ENCODE measurements at places on chromosomes 7 and 10.

- DNase-seq: no peak
Measured at GRCh38 chr7:17289074-17289645, 9.3 kb upstream of the AHR start.

GRCh38 chr10:1059902-1060301, 3.7 kb downstream of the WDR37 start:
- no peak for DNase-seq

- no peak for DNase-seq
Measured at GRCh38 chr7:30526163-30526562, 21.5 kb upstream of the GGCT start.

DNA sequence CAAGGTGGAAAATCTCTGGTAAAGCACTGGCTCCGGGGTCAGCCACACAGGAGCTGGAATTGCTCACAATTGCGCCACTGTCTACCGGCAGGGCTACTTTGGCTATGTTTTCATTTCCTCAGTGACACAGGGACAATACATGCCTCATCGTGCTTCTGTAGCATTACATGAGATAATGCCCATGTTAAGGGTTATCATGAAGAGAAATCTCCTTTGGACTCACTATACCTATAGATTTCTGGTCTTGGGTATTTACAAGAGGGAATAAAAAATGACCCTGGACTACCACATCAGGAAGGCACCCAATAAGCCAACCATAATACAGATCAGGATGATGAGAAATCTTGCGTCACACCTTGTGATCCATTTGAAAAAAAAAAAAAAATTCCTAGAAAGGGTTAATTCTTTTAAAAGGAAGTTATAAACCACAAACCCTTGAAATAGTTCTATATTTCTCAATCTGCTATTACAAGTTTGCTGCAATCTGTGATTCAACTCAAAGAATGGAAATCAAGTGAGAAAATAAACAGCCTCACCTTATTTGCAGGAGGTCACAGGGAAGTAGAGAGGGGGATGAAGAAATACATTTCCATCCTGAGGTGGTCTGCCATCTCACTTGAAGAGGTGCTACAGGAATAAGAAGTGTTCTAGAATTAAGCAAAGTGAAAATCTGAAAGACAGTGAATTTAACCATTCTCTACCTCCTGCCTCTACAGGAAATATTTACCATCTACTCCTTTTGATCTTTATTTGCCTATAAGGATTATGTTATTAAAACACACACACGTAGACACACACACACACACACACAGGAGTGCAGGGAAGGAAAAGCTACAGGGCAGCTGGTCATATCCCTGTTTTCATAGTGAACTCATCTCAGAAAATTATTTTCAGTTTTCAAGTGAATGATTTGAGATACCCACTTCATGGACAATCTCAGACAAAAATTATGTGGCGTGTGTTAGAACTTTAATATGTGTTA, 231.3 kb upstream of the CELF2 start:
- no peak for DNase-seq

DNA sequence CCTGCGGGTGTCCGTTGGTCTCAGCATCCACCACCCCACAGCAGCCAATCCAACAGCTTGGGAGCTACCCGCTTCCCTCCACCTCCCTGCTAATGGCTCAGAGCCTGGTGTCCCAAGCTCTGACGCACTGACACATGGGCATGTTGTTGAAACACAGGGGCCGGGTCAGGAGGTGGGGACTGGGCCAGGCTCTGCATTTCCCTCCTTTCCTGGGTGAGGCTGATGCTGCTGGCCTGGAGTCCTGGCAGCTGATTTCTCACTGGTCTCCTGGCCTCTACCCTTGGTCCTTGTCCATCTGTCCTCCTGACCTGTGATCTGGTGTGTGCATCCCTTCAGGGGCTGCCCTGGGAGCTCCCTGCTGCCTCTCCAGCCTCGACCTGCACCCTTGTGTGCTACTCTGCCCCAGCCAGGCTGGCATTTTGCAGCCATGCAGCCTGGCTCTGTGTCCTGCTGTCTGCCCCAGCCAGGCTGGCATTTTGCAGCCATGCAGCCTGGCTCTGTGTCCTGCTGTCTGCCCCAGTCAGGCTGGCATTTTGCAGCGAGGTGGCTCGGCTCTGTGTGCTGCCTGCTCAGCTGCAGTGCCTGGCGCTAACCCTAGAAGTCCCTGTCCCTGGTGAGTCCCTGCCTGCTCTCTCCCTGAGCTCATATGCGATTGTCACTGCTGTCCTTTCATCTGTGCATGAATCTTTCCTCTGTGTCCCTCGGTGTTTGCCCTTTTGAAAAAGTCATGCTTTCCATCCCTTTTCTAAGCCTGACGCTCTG, 14.0 kb downstream of the AMZ1 start:
- DNase-seq: no peak

DNA sequence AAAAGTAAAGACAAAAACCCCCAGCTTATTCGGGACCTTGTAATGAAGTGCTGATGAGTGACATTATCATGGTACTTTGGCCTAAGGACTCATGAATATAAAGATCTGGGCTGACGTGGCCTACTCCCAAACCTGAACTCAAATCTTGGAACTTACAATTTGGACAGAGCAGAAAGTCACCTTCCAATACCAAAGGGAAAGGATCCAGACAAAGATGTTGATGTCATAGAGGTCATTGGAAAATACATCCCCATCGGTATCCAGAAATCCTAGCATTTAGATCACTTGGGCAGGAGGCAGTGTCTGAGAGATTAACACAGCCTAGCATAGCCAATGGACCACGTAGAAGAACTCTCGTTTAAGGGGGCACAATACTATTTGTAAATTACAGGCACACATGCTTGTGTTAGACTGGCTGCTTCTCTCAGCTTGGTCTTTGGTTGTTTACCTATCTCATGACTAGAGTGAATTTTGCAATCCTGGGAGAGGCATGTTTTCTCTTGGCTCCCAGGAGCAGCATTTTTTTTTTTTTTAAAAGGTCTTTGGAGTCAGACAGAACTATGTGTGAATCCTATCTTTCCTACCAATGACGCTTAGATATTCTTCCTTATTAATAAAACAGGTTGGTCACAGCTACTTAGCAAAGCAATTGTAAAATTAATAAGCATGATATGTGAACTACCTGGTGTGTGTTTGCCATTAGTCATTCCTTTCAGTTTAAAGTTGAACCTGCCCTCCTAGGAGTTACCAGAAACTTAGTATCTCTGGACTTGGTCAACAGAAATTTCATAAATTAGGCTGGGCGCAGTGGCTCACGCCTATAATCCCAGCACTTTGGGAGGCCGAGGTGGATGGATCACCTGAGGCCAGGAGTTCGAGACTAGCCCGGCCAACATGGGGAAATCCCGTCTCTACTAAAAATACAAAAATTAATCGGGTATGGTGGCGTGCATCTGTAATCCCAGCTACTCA, 27.8 kb upstream of the MRPS33 start:
- no peak for DNase-seq

DNA sequence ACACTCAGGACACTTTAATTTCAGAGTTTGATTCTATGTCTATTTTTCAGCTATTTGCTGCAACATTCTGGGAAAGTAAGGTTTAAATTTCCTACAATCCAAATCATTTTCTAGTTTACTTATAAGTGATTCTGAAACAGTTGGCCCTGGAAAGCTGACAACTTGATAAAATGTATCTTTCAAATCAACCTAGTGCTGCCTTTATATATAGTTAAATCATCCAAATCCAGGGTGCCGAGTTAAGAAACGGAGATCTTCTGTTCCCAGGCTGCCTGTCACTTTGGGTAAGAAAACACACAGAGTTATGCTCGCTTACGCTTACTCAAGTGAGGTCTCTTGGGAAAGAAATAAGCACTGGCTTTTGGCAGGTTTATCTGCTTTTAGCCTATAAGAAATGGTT, 175.0 kb downstream of the POU6F2 start:
- DNase-seq: no peak

DNA sequence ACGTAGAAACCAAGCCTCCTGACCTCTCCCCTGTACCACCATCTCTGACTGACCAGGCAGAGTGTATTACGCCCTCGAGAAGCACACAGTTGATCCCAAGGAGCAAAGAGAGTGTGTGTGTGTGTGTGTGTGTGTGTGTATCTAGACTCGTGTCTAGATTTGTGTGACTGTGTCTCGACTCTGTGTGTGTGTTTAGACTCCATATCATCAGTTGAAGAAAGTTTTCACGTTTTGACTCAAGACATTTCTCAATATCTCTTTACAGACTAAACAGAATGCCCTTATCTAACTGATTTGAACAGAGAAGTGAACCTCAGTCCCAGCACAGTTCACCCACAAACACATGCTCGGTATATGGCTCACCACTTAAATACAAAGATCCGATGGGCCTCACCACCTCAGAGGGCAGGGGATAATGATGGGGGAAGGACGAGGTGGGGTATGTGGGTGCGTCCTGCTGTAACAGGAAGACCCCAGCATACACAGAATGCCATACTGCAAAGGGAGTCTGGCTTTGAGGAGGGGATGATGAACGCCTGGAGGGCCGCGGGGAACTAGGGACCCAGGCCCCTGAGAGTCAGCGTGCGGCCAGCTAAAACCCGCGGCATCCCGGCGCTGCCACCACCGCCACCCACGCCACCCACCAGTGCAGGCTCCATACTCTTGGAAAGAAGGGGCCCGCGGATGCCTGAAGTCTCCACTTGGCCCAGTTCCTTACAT, 780 bp downstream of the ALDH18A1 start:
- no peak for DNase-seq

DNA sequence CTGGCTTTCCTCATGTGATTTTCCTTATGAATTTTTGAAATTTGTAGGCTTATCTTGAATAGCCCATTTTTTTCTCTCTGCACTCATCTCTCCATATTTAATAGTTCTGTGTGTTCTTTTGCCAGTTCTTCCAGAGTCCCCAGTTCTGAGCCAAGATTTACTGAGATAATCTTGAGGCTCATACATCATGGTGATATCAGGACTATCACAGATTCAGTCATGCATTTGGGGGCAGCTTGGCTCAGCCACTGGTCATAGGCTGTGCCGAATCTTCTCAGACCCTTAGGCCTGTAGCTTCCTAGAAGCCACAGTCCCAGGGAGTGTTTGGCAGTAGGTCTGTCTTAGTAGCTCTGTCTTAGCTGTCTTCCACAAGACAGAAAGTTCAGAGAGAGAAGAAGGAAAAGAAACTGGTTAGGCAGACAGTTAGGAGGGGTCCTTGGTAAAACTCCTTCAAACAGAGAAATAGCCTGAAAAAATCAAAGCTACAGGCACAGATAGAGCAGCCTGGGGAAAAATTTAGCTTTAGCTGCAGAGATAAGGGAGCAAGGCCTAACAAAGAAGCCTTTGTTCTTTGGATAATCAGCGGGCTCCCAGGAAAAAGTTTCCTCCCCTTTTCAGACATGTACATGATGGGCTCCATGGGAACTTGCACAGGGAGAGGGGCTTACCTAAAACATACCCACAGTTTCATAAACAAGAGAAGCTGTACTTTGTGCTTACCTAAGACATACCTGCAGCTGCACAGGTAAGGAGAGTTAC, 29.1 kb downstream of the FAS start:
- DNase-seq: no peak

DNA sequence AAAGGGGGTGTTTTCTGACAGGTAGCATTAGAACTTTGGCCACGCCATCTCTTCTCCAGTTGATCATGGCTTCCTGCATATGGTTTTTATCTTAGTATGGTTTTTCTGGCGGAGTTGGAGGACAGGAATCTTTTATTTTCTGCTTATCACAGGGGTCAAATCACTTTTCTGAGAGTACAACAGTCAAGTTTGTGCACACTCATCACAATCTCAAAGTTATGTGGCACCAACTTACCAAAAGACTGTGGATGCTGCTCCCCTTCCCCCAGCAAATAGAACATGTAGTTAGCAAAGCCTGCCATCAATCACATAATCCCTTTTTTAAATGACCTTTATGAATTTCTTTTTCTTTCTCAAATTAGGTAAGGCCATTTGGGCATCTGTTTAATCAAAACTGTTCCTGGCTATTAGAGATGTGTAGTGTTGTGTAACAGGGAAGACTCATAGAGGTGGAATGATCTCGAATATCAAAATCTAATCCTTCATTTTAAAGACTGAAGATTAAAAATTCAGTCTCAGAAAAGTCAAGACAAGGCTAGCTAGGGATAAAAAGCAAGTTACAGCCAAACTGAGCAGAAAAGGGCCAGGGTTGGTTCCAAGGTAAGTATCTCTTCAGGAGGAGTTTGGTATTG, 3.8 kb upstream of the CH25H start:
- no peak for DNase-seq

DNA sequence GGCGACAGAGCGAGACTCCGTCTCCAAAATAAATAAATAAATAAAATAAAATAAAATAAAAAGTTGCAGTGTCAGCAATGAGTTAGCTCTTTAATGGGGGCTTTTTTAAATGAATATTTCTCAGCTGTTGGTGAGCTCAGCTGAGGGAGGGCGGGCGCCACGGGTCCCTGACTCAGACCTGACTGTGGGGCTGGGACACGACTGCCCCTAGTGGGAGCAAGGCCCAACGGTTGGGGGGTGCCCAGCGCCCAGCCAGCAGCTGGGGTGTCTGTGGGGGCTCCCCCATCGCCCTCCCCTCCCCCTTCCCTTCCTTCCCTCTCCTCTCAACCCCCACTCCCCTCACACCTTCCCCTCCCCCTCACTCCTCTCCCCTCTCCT, 46.6 kb downstream of the PWWP2B start:
- DNase-seq: no peak

- no peak for DNase-seq
Measured at GRCh38 chr10:101631821-101632475, 43.8 kb downstream of the DPCD start.

DNA sequence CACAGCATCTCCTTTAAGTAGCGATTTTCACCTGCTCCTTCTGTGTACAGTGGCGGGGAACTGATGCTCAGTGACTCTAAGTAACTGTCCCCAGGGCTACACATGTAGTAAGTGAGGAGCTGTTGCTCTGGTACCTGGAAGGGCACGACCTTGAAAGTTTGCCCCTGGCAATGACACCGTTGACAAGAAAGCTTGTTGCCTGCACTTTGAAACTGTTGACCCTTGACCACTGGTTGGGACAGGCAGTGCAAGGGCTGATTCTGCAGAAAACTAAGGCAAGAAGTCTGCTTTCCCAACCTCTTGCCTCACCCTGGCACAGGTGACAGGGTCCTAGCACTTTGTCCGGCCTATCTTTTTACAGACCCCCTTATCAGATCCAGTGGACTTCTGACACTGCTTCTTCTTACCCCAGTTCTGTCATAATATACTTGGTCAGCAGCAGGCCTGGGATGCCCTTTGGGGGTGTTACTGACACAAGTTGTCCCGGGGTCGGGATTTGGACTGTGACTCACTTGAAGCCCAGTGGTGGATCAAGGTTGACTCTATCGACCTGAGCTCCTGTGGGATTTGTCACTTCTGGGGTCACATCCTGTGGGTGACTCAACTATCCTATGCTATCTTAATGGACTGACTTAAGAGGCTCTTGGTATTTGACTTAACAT, 5.8 kb downstream of the ACSL5 start:
- DNase-seq: no peak
